ENCODE measurements at places on chromosomes 7 and 10.

- DNase-seq = no peak
Measured at GRCh38 chr7:22809902-22810642, 12.6 kb downstream of the TOMM7 start.

DNA sequence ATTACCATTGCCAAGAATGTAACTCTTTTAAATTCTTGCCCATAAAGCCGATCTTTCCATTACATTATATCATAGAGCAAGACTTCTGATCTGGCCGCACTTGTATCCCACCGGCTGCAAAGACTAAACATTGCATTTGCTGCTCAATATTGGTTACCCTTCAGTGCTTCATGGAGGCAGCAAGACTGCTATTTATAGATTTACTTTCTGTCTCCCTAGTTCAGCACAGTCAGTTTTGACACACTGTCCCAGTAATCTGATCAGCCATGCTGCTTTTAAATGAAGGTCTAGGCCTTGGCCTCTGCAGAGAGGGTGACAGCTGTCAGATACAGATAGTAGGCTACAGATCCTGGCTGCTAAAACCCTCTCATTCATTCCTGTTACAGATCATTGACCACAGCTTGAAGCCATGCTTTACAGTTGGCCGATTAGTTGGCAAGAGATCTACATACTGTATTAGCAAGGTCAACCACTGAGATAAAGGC is 562.6 kb upstream of the GALNT17 start:
- no peak for DNase-seq

GRCh38 chr10:119396008-119396708 is 146.4 kb downstream of the RGS10 start:
- no peak for DNase-seq

GRCh38 chr10:78617631-78618030 is 451.1 kb upstream of the ZMIZ1 start:
- DNase-seq = no peak

DNA sequence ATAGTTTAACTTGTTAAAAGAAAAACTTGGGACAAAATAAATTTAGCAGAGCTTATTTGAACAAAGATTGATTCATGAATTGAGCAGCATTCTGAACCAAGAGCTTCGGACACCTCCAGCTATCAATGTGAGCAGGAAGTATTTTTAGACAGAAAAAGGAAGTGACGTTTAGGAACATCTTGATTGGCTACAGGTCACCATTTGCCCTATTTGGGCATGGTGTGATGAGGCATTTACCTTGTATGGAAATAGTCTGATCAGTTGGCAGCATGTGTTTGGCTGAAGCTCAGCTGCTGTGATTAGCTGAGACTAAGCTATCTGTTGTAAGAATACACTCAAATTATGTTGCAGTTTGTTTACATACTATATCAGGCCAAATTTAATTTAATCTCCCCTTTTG is 185.1 kb downstream of the ATRNL1 start:
- no peak for DNase-seq

DNA sequence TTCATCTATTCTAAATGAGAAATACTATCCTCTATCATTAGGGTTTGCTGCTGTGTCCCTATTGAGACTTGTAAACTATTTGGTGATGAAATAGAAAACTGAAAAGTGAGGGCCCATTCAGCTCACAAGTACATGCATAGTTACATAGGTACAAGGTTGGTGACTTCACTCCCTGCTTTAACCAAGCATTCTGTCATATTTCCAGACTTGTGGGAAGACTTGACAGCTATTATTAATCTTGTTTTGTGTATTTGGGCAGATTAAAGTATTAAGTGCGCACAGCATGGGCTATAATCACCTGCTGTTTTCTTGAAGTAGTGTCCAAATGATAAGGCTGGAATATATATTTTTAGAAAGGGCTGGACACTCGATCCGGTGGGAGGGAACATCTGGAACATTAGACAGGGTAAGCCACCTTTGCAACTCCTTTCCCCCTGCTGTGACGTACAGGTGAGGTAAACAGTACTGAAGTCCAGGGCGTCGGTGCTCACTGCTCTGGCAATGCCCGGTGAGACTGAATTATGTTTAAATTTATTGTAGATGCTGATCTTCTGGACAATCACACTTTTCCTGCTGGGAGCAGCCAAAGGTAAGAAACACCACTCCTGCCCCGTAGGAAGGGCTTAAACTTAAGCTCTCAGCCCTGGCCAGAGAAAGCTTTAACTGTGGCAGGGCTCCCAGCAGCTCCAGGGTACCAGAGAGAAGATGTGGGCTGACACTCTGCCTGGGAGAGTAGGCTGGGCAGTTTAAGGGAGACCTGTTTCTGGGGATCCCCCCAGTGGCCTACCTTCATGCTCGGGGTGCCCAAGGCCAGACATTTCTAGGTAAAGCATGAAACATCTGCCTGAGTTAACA is at the start of gene PNLIPRP1:
TSS of gene PNLIPRP1 (plus strand) at position 370 of the 855 bp plus-strand sequence. CDS start at position 541, 171 bp downstream.
- no peak for DNase-seq

DNA sequence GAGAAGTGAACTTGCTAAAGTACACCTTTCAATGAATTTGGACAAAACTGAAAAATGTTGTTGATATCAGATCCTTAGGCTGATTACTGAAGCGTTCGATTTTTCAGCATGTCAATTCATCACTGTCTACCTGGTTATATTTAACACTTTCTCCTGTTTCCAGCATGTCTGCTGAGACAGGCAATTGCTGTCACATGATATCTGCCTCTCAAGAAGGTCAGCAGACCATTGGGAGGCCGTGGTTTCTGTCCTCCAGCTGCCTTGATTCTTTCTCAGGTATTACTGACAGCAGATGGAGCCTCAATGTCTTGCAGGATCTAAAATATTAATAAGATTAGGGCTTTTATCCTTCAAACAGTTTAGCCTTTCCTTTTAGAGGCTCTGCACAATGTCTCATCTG is 127.5 kb downstream of the SNX10 start:
- DNase-seq = no peak

Data from brain pericyte (primary cell).